ENCODE measurements at places on chromosomes 16 and 17.

- peak; percentile 33 for DNase-seq
Observed at GRCh38 chr17:78343187-78343542, 16.7 kb downstream of the SOCS3 start.

DNA sequence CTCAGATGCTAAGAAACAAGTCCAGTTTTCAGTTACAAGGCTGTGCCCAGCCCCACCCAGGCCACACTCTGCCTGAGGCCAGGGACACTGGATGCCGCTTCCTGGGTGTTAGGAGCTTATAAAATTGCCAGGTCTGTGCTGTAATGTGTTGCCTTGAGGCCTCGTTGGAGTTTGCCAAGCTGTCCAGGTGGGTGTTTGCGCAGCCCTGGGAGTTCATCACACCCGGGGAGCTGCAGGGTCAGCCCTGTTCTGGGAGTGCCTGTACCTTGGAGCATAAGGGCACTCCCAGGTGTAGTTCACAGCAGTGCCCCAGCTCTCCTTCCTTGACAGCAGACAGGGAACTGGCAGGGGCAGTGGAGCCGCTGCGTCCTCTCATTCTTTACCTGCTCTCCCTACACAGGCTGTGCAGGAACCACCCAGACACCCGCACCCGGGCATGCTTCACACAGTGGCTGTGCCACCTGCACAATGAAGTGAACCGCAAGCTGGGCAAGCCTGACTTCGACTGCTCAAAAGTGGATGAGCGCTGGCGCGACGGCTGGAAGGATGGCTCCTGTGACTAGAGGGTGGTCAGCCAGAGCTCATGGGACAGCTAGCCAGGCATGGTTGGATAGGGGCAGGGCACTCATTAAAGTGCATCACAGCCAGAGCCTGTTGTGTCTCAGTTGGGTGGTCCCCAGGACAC is 1.6 kb downstream of the GFER start:
- no peak for DNase-seq

- DNase-seq: no peak
Observed at GRCh38 chr17:10120749-10121148, 77.7 kb downstream of the GAS7 start.

DNA sequence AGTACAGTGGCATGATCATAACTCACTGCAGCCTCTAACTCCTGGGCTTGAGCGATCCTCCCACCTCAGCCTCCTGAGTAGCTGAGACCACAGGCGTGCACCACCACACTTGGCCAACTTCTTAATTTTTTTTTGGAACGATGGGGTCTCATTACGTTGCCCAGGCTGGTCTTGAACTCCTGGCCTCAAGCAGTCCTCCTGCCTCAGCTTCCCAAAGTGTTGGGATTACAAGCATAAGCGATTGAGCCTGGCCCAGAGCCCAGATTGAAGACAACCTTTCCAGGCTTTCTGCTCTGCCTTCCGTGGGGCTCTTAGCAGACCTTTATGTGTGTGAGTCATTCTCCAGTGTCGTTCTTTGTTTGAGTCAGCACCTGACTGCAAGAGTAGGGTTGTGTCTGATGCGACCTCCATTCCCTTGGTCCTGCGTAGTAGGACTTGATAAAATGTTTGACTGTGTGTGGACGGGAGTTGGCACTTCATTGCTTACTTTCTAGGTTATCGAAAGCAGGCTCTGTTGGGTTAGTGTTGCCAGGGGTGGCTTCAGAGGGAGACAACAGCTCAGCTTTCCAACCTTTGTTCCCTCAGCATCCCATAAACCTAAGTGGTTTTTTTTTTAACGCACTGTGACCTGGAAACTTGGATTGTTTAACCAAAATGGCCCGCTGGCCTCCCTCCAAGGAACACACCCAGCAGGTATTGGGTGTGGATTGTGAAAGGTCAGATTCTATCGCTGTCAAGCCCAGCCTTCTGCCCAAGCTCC is 26.4 kb downstream of the EEF2K start:
- DNase-seq: no peak

GRCh38 chr16:84746875-84747274 is 47.1 kb downstream of the USP10 start:
- no peak for DNase-seq

DNA sequence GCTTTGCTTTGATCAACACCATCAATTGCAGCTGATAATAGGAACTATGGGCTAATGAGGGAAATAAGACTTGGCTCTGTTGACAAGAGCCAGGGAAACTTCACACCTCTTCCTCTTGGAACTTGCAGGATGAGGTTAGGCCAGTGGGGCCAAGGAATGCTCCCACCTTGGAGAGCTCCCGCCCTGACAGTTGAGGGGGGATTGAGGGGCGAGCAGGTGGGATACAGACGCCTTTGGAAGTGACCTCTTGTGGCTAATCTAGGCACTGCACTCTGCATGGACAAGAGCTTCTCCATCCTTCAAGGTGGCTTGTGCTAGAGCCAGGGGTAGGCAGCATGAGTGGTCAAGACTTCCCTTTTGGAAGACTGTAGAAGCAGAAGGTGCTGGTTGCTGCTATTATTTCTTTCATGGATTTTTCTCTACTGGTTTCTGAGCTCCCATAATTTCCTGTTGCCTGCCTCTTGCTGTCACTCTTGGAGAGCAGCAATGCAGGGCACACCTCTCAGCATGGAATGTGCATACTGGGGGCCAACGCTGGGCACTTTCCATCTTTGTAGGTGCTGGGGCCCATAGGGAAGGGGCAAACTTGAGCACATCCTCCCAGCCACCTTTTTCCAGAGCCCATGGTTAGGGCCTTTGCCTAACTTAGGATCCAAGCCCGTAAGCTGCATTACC is 2.3 kb upstream of the PHF12 start:
- peak; percentile 28 for DNase-seq

GRCh38 chr16:48451323-48451722 is 66.1 kb upstream of the SIAH1 start:
- no peak for DNase-seq

DNA sequence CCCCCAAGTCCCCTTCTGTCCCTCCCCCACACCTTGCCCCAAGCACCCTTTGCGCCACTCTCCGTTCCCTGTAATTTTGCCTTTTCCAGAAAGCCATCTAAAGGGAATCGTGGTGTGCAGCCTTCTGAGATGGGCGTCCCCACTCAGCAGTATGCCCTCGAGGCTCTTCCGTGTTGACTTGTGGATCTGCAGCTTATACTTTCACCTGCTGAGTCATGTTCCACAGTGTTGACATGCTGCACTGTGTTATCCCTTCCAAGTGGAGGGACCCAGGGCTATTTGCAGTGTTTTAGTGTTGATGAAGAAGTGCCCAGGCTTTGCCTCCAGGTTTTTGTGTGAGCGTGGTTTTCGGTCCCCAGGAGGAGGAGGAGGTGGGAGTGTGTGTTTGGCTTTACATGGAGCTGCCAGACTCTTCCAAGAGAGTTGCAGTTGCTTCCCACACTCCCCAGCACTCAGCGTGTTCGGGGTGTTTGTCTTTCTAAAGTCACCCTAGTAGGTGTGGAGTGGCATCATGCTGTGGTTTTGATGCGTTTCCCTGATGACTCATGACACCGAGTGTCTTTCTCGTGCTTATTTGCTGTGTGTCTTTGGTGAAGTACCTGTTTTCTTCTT is 32.1 kb upstream of the JPT2 start:
- DNase-seq: no peak

- DNase-seq: no peak
Observed at GRCh38 chr16:15948532-15949209, 745 bp upstream of the ABCC1 start.

DNA sequence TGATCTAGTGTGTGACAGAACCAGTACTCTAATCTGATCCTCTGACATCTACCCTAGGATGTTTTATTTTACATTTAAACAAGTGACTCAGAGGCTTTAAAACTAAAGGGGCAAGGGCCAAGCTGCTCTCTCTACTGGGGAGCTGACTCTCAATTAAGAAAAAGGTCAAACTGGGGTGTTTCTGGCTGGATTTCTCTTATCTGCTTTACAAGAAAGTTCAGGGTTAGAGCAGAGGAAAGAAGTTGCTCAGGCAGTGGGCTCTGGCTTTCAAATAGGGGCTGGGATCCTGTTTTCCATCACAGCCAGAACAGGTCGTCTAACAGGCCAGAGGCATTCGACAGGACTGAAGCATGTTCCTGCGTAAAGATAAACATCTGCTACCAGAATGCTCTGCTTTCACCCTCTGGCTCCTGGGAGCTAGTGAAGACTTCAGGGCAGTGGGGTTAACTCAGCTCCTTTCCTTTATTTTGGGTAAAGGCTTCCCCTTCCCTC is 8.5 kb downstream of the MMP28 start:
- DNase-seq: no peak

DNA sequence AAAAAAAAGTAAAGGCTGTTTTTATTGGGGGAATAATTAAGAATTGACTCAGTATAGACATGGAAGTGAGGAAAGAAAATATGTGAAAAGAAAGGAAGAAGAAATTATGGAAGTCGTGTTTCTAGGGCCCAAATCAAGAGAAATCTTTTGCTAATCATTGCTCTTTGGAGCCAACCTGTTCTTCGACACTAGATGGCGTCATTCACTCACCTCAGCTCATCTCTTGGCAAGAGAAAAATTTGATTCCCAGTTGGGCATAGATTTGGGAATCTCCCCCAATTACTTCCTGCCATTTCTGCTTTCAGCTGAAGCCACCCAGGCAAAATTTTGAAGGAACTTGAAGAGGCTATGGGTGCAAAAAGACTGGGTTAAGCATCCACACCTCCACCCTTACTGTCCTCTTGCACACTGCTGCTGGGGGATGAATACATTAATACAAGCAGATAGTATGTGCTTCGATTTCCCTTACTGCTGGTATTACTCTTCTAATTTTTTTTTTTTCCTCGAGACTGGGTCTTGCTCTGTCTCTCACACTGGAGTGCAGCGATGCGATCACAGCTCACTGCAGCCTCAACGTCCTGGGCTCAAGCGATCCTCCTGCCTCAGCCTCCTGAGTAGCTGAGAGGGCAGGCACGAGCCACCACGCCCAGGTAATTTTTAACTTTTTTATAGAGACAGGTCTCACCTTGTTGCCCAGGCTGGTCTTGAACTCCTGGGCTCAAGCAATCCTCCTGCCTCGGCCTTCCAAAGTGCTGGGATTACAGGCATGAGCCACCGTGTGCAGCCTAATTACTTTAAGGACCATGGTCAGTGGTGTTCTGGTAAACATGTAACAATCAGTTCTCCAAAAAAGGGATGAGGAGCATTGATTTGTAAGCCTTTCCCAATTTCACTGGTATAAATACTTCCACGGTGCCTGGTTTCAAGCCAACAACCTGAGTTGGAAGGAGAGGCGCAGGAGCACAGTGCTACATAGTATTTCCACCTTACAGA is 13.5 kb downstream of the PSMD7 start:
- no peak for DNase-seq

DNA sequence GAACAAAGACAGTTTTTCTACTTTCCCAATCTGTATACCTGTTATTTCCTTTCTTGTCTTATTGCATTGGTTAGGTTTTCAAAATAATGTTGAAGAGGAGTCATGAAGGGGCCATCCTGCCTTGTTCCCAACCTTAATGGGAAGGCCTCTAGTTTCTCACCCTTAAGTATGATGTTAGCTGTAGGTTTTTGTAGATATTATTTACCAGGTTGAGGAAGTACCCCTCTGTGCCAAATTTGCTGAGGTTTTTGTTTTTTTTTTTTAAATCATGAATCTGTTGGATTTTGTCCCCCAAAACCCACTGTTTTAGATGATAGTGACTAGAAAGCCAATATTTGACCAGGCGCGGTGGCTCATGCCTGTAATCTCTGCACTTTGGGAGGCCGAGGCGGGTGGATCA is 36.4 kb downstream of the VMP1 start:
- DNase-seq: no peak

GRCh38 chr16:84471966-84472365 is 32.5 kb downstream of the MEAK7 start:
- no peak for DNase-seq

- DNase-seq: no peak
Observed at GRCh38 chr17:79410681-79411080, 200.2 kb downstream of the RBFOX3 start.

- no peak for DNase-seq
Observed at GRCh38 chr16:17320009-17320408, 150.8 kb downstream of the XYLT1 start.

DNA sequence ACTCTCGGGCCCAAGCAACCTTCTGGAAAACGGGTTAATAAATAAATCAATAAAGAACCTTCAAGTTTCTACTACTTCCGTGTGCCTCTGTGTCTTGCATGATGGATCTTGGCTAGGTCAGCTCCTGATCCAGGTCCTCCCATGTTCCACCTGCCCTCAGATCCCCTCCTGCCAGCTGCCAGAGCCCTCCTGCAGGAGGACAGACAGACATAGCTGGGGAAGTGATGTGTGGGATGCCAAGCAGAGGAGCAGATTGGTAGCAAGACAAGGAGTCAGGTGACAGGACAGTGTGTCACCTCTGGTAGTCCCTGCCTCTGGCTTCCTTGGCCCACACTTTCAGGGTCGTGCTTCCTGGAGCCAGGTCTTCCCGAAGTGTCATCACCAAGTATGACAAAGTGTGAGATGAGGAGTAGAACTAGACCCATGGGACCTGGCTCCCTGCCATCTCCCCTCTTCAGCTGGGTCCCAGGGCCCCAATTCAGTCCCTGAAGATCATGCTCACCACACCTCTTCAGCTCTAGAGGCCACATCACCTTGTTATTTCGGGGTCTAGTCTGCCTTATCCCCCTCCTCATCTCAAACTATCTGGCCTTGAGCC is 1.0 kb upstream of the EPN3 start:
- DNase-seq: no peak

GRCh38 chr16:87076950-87077749 is 240.0 kb downstream of the C16orf95 start:
- DNase-seq: no peak

- DNase-seq: no peak
Observed at GRCh38 chr16:83200005-83200779, 573.4 kb downstream of the CDH13 start.

DNA sequence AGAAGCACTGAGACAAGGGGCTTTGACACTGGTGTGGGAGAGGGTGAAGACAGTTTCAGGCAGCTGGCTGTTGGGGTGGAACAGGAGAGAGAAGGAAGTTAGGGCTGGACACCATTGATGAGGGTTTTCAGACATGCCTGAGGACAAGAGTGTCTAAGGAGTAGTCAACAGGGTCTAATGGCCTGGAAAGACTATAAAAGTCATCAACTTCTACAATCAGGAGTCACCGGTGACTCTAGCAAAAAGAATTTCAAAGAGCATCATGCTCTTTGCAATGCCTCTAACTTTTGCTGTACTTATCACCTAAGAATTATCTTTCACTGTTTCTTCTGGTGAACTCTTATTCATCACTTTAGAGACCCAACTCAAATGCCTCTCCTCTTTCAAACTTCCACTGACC is 213.9 kb downstream of the C16orf78 start:
- no peak for DNase-seq

- DNase-seq: no peak
Observed at GRCh38 chr16:19472482-19472881, 49.4 kb downstream of the GDE1 start.
